Fibroblast of skin of right quadriceps (primary cell): ENCODE measurements at places on chromosomes 7 and 10.

- peak; percentile 42 for DNase-seq
Measured at GRCh38 chr7:17623546-17624185, 316.6 kb downstream of the SNX13 start.

- DNase-seq = peak; percentile 8
Measured at GRCh38 chr7:105678811-105679495, 97.7 kb upstream of the EFCAB10 start.

DNA sequence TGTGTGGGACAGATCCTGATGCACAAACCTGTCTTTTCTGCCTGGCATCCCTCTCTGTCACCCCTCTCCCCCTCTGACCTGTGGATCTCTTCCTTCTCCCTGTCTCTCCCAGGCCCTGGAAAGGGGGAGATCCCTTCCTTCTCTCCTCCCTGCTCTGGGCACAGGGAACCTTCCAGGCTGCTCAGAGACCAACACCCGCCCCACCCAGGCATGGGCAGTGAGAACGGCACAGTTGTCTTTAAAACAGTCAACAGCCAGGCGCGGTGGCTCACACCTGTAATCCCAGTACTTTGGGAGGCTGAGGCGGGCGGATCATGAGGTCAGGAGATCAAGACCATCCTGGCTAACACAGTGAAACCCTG is 34.7 kb downstream of the KCNH2 start:
- DNase-seq = no peak

DNA sequence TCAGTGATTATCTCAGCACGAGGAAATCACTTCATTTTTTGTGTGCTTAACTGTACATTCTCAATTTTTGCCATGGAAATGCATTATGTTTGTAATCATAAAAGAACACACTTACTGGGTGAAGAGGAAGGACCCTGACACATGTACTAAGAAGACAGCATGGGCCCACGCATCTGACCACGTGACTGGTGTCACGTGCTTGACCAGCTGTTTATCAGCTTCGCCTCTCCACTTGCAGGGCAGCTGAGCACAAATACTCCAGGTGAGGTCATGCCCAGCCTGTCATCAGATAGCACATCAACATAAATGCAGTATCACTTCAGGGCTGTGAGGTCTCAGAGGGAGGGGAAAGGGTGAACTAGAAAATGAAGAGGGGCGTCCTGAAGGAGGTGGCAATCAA is 179.8 kb downstream of the EBF3 start:
- DNase-seq = no peak

GRCh38 chr7:43385856-43386255 is 197.1 kb upstream of the STK17A start:
- DNase-seq = peak; percentile 6

GRCh38 chr10:122995936-122996335 is 12.7 kb downstream of the IKZF5 start:
- DNase-seq = no peak

GRCh38 chr7:7969306-7970236 is 975 bp downstream of the GLCCI1 start:
- DNase-seq = peak; percentile 28

- no peak for DNase-seq
Measured at GRCh38 chr7:143042790-143043271, 9.3 kb upstream of the OR6V1 start.

GRCh38 chr7:42930889-42931288 is 1.1 kb downstream of the PSMA2 start:
- no peak for DNase-seq

- DNase-seq = no peak
Measured at GRCh38 chr10:79292891-79293746, 54.1 kb upstream of the PPIF start.

DNA sequence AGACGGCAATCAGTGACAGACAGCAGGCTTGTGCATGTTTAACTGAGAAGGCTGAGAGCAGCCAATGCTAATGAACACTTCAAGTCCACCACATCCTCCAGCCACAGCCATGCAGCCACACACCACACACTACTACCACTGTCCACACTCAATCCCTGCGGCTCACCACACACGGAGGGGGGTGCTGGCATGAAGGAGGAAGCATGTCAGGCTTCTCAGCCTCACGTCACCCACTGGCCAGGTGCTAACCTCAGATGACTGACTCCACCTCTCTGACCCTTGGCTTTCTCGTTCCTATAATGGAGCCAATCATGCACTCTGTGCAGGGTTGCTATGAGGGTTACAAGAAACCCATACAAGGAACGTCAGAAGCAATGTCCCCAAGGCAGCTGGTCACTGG is 165.4 kb upstream of the RNF32 start:
- no peak for DNase-seq

GRCh38 chr10:12795315-12796110 is 206.0 kb downstream of the CCDC3 start:
- DNase-seq = no peak

GRCh38 chr10:95509251-95509650 is 51.9 kb downstream of the SORBS1 start:
- peak; percentile 27 for DNase-seq

- DNase-seq = peak; percentile 25
Measured at GRCh38 chr7:97971120-97971989, 18.6 kb downstream of the OCM2 start.

DNA sequence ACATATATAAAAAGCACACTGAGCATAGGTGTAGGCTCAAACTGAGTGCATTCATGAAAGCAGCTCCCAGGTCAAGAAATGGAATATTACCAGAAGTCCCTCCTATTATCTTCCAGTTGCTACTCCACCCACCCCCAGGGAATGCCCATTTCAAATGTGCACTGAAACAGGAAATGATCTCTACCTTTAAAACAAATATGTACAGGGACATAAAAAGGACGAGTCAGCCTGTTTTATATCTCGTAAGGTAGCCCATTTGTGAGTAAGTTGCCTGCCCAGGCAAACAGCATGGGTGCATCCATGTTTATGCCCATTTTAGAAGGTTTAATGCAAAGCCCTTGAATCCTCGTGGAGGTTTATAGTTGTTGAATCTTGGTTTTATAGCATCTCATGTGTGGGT is 10.4 kb downstream of the FFAR4 start:
- DNase-seq = no peak

DNA sequence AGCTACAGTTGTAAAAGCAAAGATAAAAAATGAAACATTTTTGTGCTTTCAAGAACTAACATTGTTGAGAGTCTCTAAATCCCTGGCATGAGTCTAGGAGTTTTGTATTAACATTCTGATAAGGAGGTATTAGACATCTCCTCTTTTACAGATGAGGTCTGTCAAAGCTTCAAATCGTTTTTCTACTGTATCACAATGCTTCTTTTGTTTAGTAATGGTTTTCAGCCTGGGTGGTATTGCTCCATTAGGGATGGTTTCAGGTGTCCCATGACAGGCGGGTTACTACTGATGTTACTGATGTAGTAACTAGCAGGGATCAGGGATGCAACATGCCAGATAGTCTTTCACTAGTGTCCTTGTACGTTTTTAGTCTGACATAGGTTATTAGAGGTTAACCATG is 27.4 kb downstream of the STAM start:
- no peak for DNase-seq
